ENCODE measurements at places on chromosomes 7 and 10.

- DNase-seq, result no peak
- H3K4me3 ChIP-seq, result no peak overlapping the region
- no peaks in the 10 kb centered on the region for H3K4me1 ChIP-seq
Measured at GRCh38 chr7:80967071-80967916, 48.4 kb upstream of the SEMA3C start.

DNA sequence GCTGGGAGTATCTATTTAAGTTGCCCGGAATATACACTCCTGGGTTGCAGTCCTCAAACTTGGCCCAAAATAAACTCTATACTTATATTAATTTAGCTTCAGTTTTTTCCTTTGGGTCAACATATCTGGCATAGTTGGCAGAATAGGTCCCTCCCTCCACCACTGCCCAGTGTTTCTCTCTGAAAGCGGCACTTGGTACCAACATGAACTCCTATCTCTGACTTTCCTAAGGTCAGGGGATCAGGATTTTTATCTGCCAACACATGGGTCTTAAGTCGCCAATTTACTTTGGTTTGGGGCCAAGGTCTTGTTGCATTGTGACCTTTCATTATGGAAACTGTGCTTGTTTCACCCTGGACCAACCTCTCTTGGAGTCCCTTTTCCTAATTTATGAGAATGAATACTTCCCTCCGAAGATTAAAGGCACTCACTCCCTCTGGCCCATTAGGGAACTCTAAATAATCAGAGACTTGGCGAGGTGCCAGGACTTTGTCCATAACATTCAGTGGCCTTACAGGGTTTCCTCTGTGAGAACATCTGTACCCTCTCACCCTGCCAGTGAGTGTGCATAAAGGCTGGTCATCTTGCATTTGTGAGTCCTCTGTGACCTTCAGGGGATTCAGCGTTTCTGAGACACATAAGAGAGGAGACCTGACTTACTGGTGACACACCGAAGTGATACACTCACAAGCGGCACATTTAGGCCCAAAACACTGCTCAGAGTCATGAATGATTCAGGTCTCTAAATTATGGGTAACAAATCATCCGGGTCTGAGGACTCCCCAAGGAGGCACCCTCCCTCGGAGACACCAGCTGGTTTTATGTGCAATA lies 19.7 kb upstream of the FKBP9 start:
- H3K36me3 ChIP-seq, result peaks cover 6% of the 10 kb centered on the region
- no peak overlapping the region for H3K27ac ChIP-seq
- no peak overlapping the region for H3K4me3 ChIP-seq
- H3K27me3 ChIP-seq, result no peaks in the 10 kb centered on the region
- peaks cover 16% of the 10 kb centered on the region for H3K4me1 ChIP-seq

GRCh38 chr10:126250527-126251310 lies 137.6 kb downstream of the ADAM12 start:
- no peaks in the 10 kb centered on the region for H3K27me3 ChIP-seq
- H3K36me3 ChIP-seq, result peaks cover 2% of the 10 kb centered on the region
- H3K4me3 ChIP-seq, result no peak overlapping the region
- no peak overlapping the region for H3K27ac ChIP-seq

- no peak overlapping the region for H3K4me3 ChIP-seq
- H3K27me3 ChIP-seq, result peaks cover 4% of the 10 kb centered on the region
- DNase-seq, result no peak
- peaks cover 24% of the 10 kb centered on the region for H3K4me1 ChIP-seq
Measured at GRCh38 chr10:1241973-1242935, 186.1 kb downstream of the WDR37 start.

GRCh38 chr10:74377476-74377875 lies 226.5 kb downstream of the ADK start:
- H3K36me3 ChIP-seq, result peaks cover 1% of the 10 kb centered on the region
- no peaks in the 10 kb centered on the region for H3K4me1 ChIP-seq
- H3K27ac ChIP-seq, result no peak overlapping the region
- H3K27me3 ChIP-seq, result no peaks in the 10 kb centered on the region

- H3K4me1 ChIP-seq, result no peaks in the 10 kb centered on the region
- H3K27me3 ChIP-seq, result peaks cover 9% of the 10 kb centered on the region
- DNase-seq, result no peak
- H3K27ac ChIP-seq, result no peak overlapping the region
- no peak overlapping the region for H3K4me3 ChIP-seq
Measured at GRCh38 chr7:157532068-157532467, 195.3 kb downstream of the DNAJB6 start.

DNA sequence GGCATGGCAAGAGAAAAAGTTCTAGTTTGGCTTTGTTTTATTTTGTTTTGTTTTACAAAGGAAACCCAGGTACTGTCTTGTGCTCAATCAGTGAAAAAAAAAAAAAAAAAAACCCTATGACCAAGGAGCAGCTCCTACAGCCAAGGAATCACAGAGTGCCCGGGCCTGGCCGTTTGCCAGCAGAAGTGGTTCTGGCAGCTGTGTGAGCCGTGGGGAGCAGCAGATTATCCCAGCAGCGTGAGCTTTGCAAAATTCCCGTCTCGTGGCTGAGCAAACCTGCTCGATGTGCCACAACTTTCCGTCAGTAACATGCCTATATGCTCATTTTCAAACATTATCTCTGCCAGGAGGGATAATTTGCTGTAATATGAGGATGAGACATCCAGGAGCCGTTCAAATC lies 293.7 kb downstream of the POU6F2 start:
- no peak for DNase-seq
- no peak overlapping the region for H3K27ac ChIP-seq
- H3K4me1 ChIP-seq, result no peaks in the 10 kb centered on the region
- peaks cover 36% of the 10 kb centered on the region for H3K27me3 ChIP-seq
- H3K4me3 ChIP-seq, result no peak overlapping the region
